Uterus (tissue), 4 donors: ENCODE measurements at places on chromosomes 7 and 10.
A peak's percentile ranks its signal among the peaks of the same experiment; 100 is the strongest.

- no peaks in the 10 kb centered on the region for H3K27me3 ChIP-seq
- H3K4me3 ChIP-seq: no peak overlapping the region
- no peaks in the 10 kb centered on the region for H3K4me1 ChIP-seq
- no peak overlapping the region for H3K27ac ChIP-seq
- DNase-seq: no peak
- H3K36me3 ChIP-seq: no peaks in the 10 kb centered on the region
These were observed 16.1 kb downstream of the TAS2R41 start for GRCh38 chr7:143493751-143494150.

DNA sequence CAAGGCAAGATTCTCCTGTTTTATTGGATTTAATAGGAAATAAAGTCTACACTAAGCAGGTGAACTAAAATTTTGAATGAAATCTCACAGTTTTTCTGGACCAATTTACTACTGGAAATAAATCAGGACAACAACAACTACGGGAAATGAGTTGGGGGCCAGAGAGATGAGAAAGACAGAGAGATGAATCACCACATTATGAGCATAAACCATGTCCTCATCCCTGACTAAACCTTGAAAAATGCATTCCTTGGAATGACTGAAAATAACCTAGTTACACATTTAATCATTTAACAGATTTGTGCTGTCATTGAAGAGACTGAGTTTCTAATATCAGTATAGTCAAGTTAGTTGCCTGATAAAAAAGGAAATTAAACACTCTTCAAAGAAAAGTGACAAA is 608.4 kb upstream of the KCND2 start:
- H3K27me3 ChIP-seq: no peaks in the 10 kb centered on the region
- DNase-seq: no peak
- no peak overlapping the region for H3K4me3 ChIP-seq
- H3K27ac ChIP-seq: no peak overlapping the region
- no peaks in the 10 kb centered on the region for H3K4me1 ChIP-seq
- H3K36me3 ChIP-seq: no peaks in the 10 kb centered on the region

DNA sequence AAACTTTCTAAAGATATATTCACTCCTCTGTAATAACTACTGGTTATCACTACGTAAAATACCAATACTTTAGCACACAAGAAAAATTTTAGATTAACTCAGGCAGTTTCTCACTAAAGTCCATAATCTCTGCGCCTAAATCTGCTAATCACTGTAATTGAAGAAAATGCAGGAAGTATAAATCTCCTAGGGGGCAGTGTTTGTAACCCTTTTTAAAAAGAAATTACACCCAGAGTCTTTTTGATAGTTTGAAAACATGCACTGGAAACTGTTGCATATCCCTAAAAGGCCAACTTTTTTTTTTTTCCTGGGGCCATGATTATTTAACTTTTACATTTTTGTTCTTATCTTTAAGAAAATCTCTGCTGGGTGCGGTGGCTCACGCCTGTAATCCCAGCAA is 209.6 kb downstream of the KIAA1217 start:
- no peak for DNase-seq
- no peak overlapping the region for H3K27ac ChIP-seq
- H3K27me3 ChIP-seq: no peaks in the 10 kb centered on the region
- H3K4me3 ChIP-seq: no peak overlapping the region
- no peaks in the 10 kb centered on the region for H3K4me1 ChIP-seq

DNA sequence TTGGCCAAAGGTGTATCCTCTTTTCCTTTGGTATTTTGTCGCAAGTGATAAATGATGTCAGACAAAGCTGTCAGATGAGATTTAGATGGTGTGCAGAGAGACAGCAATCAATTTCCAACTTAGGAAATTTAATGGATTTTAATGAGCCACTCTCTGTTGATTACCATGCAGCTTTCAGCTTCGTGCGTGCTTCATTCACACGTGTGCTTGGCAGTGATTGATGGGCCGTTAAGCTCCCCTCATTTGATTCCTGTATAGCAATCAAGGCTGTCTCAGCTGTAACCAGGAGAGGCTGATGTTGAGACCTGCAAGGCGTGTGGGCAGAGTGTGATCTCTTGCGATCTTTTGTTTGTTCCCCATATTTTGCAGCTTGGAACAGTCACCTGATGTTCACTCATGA is 439.6 kb downstream of the CALN1 start:
- no peaks in the 10 kb centered on the region for H3K4me1 ChIP-seq
- H3K27me3 ChIP-seq: no peaks in the 10 kb centered on the region
- no peak for DNase-seq
- H3K4me3 ChIP-seq: no peak overlapping the region
- H3K27ac ChIP-seq: no peak overlapping the region

GRCh38 chr7:151506901-151507382 is 12.8 kb downstream of the RHEB start:
- no peaks in the 10 kb centered on the region for H3K36me3 ChIP-seq
- H3K27me3 ChIP-seq: no peaks in the 10 kb centered on the region
- no peak overlapping the region for H3K4me3 ChIP-seq
- no peak overlapping the region for H3K27ac ChIP-seq

- H3K4me3 ChIP-seq: no peak overlapping the region
- no peaks in the 10 kb centered on the region for H3K4me1 ChIP-seq
These were observed 66.1 kb downstream of the FZD1 start for GRCh38 chr7:91330191-91330808.

- DNase-seq: no peak
- H3K4me3 ChIP-seq: no peak overlapping the region
- no peaks in the 10 kb centered on the region for H3K4me1 ChIP-seq
- H3K36me3 ChIP-seq: no peaks in the 10 kb centered on the region
- H3K27me3 ChIP-seq: no peaks in the 10 kb centered on the region
These were observed 196.1 kb downstream of the NSUN6 start for GRCh38 chr10:18455086-18455884.

DNA sequence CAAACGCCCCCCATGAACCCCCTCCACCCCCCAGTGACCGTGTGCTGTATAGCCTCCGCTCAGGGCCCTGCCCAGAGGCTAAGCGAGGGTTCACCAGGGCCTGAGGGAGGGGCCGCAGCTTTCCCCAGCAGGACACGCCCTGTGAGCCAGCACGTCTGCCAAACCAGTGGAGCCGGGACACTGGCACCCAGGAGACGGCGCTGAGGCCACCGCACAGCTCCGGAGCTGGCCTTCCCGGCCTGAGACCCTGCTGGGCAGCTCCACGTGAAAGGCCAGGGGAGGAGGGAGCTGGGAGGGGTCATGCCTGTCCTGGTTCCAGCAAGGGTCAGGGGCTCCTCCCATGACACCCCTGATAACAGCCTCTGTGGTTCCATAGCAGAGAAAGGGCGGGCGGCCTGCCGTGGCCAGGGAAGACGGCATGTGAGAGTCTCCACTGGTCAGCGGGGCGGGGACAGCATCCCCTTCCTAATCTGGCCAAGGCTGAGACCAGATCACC is 278.3 kb downstream of the ELFN1 start:
- H3K27me3 ChIP-seq: no peaks in the 10 kb centered on the region
- no peaks in the 10 kb centered on the region for H3K4me1 ChIP-seq
- no peak for DNase-seq
- H3K36me3 ChIP-seq: no peaks in the 10 kb centered on the region

GRCh38 chr7:41449694-41450093 is 253.2 kb downstream of the INHBA start:
- no peaks in the 10 kb centered on the region for H3K27me3 ChIP-seq
- H3K36me3 ChIP-seq: no peaks in the 10 kb centered on the region
- H3K4me3 ChIP-seq: no peak overlapping the region
- no peak for DNase-seq

- H3K27ac ChIP-seq: no peak overlapping the region
- H3K4me1 ChIP-seq: no peaks in the 10 kb centered on the region
These were observed 31.2 kb upstream of the FFAR4 start for GRCh38 chr10:93535293-93535692.

- DNase-seq: no peak
- no peaks in the 10 kb centered on the region for H3K27me3 ChIP-seq
- no peak overlapping the region for H3K27ac ChIP-seq
- peaks cover 5% of the 10 kb centered on the region for H3K4me1 ChIP-seq
These were observed 10.1 kb downstream of the PFKFB3 start for GRCh38 chr10:6212806-6213205.

DNA sequence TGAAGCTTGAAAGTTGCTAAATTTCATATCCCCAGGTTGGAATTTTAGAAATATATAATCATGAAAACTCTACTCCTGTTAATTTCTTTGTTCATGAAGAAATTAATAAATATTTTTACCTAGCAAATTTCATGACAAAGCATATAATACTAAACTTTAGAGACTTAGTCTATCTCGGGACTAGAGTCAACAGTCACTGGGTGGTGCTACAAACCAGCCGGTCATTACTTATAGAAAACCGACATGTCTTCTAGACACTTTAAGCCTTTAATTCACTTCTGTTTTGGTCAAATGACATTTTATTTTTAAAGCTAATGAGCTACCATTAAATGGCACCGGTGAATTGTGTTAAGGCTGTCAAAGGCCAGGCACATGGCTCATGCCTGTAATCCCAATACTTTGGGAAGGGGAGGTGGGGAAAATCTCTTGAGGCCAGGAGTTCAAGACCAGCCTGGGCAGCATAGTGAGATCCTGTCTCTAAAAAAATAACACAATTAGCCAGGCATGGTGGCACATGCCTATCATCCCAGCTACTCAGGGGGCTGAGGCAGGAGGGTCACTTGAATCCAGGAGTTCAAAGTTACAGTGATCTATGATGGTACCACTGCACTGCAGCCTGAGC is 270.1 kb downstream of the CACNA2D1 start:
- H3K27me3 ChIP-seq: no peaks in the 10 kb centered on the region

DNA sequence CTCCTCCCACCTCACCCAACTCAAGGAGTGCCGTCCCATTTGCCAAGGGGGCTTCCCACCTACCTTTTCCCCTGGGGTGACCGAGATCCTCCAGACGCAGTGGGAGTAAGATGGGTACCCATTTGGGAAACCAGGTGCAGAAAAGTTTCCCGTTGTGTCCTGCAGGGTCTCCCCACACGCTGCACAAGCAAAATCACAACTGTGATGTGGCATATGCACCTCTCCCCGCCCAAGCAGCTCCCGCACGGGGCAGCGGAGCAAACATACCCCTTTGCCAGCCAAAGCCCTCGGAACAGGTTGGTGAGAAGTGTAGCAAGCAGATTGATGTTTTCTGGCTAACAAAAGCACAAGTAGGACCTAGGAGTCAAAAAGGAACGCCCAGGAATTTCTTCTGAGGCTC is 51.5 kb upstream of the OPALIN start:
- H3K27ac ChIP-seq: no peak overlapping the region
- no peak for DNase-seq
- H3K4me3 ChIP-seq: no peak overlapping the region
- no peaks in the 10 kb centered on the region for H3K36me3 ChIP-seq
- no peaks in the 10 kb centered on the region for H3K4me1 ChIP-seq
- H3K27me3 ChIP-seq: no peaks in the 10 kb centered on the region

DNA sequence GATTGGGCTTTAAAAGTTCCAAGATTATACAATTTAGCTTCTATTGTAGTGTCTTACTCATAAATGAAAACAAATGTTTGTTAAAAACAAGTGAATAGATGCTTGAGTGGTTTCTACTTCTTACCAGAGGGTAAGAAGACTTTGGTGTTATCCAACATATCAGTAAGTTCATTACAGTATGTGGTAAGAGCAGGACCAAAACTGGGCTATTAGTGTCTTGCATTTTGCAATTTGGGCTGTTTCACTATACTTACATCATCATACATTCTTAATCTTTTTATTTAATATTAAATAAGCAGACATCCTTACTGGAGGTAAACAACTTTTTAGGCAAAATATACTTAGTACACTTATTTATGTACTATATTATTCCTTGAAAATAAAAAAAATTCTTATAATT is 248.4 kb upstream of the HGF start:
- H3K27me3 ChIP-seq: no peaks in the 10 kb centered on the region
- no peak for DNase-seq
- H3K4me3 ChIP-seq: no peak overlapping the region
- no peaks in the 10 kb centered on the region for H3K4me1 ChIP-seq
- no peak overlapping the region for H3K27ac ChIP-seq

DNA sequence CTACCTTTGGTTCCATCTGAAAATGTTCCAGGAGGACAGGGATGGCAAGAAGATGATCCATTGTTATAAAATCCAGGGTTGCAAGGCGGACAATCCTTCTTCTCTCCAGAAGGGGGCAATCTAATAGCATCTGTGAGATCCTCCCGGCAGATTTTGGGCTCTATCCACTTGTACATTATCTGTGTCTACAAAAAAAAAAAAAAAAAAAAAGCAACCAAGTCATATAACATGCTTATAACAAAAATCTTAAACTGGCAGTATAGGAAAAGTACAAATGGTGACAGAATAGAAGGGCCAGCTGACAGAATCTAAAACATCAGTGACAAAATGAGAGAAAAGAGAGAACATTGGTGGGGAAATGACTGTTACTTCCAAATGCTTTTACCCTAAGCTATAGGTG is 132.7 kb downstream of the ELAPOR2 start:
- H3K36me3 ChIP-seq: no peaks in the 10 kb centered on the region
- peak; percentile 22 for DNase-seq
- H3K27me3 ChIP-seq: no peaks in the 10 kb centered on the region
- no peak overlapping the region for H3K4me3 ChIP-seq
- no peak overlapping the region for H3K27ac ChIP-seq

GRCh38 chr7:84339306-84339705 is 144.7 kb upstream of the SEMA3A start:
- no peak overlapping the region for H3K4me3 ChIP-seq
- no peaks in the 10 kb centered on the region for H3K36me3 ChIP-seq
- no peak for DNase-seq
- H3K4me1 ChIP-seq: no peaks in the 10 kb centered on the region
- no peak overlapping the region for H3K27ac ChIP-seq

- peaks cover 4% of the 10 kb centered on the region for H3K4me1 ChIP-seq
- no peak overlapping the region for H3K4me3 ChIP-seq
- no peak for DNase-seq
- H3K27me3 ChIP-seq: no peaks in the 10 kb centered on the region
- H3K36me3 ChIP-seq: no peaks in the 10 kb centered on the region
- peak overlapping the region; percentile 17 for H3K27ac ChIP-seq
These were observed 140.0 kb downstream of the RAPGEF5 start for GRCh38 chr7:22216832-22217475.

DNA sequence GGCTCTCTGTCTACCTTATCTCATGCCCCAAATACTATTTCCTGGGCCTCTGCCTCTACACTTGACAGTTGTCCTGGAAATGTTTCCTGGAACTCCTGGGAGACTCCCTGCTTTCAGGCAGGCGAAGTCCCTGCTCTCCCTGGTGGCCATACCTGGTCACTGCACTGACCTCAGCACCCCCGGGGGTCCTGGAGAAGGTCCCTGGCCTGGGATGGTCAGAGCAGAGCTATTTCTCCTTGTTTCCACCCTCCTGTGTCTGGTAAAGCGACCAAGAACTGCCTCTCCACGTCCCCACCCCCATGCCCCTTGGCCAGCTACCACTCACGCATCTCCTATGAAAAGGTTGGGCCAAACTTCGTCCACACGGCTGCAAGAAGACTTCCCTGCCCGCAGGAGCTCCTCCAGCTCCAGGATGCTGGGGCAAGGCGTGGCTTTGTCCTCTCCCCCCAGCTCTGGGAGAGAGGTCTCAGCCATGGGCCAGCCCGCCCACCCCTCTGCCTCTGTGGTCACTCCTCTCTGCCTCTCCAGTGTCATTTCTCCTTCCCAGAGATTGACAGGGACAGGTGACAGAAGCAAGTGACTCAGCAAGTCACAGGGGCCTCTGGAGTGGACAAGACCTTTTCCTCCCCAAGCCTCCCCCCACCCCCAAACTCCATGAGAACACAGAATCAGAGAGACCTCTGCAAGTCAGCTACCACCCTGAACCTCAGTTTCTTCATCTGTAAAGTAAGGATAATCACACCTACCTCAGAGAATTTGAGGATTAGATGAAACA is 2.6 kb upstream of the SAMD8 start:
- H3K27me3 ChIP-seq: no peaks in the 10 kb centered on the region
- no peak overlapping the region for H3K4me3 ChIP-seq
- no peaks in the 10 kb centered on the region for H3K36me3 ChIP-seq
- no peak overlapping the region for H3K27ac ChIP-seq
- H3K4me1 ChIP-seq: peaks cover 12% of the 10 kb centered on the region
